Esophagus squamous epithelium (tissue), 5 donors: ENCODE measurements at places on chromosomes 5 and 9.

- DNase-seq: no peak
These were observed 103.1 kb upstream of the SLC44A1 start for GRCh38 chr9:105141146-105141975.

GRCh38 chr5:98468188-98468869 lies 305.1 kb upstream of the RGMB start:
- DNase-seq: no peak

GRCh38 chr5:16668631-16669030 lies 51.8 kb upstream of the RETREG1 start:
- DNase-seq: no peak

DNA sequence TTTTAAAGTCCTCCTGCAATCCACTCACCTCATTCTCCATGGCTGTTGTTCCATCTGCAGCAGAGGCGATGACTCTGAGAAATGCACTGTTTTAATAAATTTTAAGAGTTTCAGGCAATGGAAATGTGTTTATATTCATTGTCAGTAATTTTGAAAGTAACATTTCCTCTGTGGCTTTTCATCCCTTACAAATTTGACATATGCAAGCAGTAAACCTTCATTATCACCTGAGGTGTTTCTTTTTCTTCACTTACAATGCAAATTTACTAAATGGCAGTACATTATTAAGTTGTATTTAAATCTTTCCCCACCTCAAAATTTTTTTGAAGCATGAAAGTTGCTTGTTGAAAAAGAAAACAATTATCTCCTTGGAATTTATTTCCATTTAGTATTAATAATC lies 136.9 kb downstream of the DIRAS2 start:
- no peak for DNase-seq

DNA sequence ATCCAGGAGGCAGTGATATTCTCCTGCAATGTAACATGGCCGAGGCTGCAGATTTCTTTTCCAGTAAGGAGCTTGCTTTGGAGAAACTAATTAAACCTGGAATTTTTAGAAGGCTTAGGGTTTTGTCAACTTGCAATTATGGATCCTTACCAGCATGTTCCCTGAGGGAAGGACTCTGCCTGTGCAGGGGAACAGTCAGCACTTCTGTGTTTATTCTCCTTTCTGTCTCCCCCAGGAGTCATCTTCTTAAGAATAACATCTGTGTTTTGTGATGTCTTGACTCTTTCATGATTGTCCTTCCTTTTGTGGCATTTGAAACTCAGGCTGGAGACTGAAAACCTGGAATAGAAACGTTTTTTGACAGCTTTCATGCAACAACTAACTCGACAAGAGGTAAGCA lies 80.5 kb upstream of the TNFSF8 start:
- DNase-seq: no peak

DNA sequence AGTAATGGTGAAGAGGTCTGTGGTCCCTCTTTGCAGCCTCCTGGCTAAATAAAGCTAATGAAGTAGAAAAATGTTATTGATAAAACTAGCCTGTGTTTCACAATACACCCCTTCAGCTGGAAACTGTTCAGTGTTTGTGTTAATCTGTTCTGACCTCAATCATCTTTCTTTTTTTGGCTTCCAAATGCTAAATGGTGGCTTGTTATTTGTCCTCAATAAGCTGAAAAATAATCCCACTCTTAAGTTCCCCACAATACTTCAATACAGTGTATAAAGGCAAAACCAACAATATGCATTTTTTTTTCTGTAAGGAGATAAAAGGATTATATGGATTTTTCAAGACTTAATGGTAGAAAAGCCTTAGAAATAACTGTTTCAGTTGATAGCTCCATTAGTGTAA lies 560.5 kb downstream of the TUSC1 start:
- no peak for DNase-seq

- no peak for DNase-seq
These were observed 53.0 kb upstream of the SIMC1 start for GRCh38 chr5:176185133-176185733.

- no peak for DNase-seq
These were observed 139.9 kb downstream of the PDE4D start for GRCh38 chr5:59753599-59753998.

GRCh38 chr5:131795228-131795627 lies 1.6 kb downstream of the FNIP1 start:
- DNase-seq: no peak
